NCI-H1092 treated with DMSO at 0.1 percent for 48 hours (cell line): ENCODE measurements at places on chromosomes 2 and 18.
A peak's percentile ranks its signal among the peaks of the same experiment; 100 is the strongest.

DNA sequence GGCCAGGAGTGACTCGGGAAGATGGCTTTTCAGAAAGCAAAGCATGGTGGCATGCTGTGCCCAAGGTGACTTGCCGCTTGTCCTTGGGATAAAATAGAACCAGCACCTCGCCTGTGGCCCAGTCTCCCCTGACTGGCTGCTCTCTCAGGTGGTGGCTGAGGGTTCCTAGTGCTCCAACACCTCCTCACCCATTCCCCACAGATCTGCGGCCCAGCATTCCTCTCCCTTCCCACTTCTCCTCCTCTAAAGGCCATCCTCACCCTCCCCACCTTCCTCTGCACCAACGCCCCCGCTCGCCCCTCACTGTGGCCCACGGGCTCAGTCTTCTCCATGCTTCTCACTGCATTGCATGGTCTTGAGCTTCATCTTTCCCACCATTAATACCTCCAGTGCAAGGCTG is 132.4 kb downstream of the PXDN start:
- no peak for DNase-seq

GRCh38 chr18:3248658-3249359 is 1.2 kb downstream of the MYL12A start:
- no peak for DNase-seq

GRCh38 chr2:18149660-18150246 is 271.3 kb downstream of the KCNS3 start:
- peak; percentile 23 for DNase-seq

- no peak for DNase-seq
Measured at GRCh38 chr2:69464575-69464974, 27.3 kb upstream of the NFU1 start.

DNA sequence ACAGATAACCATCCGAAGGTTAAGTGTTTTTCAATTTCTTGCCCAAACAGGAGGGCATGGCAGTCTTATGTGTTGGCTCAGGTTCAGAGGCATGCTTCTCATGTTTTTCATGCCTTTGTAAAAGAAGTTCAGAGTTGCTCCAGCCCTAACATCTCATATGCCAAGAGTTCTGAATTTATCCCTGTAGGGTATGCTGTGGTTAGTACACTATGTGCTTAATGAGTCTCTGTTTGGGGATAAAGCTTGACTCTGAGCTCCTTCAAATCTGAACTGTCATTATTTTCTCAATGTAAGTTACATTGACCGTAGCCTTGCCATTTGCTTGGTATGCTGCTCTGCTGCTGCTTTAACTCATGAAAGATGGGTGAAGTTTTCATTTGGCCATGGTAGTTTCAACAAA is 67.9 kb upstream of the PNPT1 start:
- no peak for DNase-seq

DNA sequence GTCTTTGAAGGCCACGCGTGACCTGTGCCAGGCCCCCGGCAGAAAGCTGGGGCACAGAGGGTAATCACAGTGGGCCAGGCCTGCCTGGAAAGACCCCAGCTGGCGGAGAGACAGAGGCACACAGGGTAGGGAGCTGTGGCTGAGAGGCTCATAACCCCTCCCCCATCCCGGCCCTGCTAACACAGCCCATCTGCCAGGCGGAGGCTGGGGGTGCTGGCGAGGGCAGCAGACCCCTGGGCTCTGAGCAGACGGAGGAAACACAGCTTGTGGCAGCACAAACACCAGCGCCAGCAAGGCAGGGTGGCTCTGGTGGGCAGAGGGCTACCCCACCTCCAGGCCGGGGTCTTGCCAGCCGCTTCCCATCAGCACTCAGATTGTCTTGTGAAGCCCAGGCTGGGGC is 19.0 kb downstream of the HS6ST1 start:
- no peak for DNase-seq

DNA sequence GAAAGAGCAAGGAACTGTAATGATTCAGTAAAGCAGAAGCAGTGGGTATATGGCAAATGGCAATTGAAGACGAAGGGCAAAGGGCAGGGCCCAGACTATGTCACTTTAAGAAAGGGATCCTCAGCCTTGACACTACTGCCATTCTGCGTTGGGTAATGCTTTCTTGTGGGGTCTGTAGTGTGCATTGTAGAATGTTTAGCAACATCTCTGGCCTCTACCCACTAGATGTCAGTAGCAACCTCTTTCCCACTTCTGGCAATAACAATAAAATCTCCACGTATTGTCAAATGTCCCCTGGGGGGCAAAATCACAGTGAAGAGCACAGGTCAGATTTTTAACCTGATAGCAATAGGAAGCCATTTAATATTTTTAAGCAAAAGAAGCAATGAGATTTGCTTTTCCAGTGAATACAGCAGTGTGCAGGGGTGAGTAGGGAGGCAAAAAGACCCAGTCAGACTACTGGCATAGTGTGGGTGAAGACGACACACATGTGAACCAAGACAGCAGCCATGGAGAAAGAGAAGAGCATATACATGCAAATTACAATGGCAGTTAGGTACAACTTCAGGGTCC is 209.5 kb downstream of the DYM start:
- DNase-seq: peak; percentile 49

DNA sequence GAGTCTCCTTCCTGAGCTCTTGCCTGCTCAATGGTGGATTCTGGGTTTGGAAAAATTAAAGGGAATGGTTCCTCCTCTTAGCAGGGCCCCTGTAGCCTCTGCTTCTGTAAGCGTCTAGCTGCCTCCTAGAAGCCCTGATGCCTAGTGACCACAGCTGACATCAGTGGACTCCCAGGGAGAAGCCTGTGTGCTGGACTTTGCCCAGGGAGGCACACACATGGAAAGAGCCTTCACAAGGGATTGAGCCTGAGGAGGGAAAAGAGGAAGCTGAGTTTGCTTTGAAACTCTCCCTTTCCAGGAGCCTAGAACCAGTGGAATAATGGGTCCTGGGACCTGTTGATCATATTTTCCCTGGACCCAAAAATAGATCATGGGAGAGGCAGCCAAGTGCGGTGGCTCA is 1.4 kb upstream of the CFAP65 start:
- no peak for DNase-seq

GRCh38 chr2:216015722-216016464 is 2.5 kb upstream of the MREG start:
- no peak for DNase-seq
